T-helper 22 cell (primary cell): ENCODE measurements at places on chromosomes 7 and 10.

DNA sequence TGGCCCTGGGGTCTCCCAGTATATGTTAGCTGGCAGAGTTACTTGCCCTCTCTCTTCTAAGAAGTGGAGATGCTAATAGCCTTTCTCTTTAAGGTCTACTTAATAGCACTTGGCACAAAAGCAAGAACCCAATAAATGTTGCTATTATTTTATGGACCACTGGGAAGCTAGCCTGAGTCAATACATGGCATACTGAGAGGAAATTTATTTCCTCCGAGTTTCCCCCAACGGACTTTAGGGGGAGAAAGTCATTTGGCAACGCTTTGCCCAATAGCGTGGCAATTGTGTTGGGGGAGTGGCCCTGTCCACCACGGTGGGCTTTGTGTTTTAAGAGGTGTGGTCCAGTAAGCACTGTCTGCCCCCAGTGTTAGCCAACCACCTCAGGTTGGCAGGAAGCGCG, 87.4 kb upstream of the SMNDC1 start:
- no peak for DNase-seq

DNA sequence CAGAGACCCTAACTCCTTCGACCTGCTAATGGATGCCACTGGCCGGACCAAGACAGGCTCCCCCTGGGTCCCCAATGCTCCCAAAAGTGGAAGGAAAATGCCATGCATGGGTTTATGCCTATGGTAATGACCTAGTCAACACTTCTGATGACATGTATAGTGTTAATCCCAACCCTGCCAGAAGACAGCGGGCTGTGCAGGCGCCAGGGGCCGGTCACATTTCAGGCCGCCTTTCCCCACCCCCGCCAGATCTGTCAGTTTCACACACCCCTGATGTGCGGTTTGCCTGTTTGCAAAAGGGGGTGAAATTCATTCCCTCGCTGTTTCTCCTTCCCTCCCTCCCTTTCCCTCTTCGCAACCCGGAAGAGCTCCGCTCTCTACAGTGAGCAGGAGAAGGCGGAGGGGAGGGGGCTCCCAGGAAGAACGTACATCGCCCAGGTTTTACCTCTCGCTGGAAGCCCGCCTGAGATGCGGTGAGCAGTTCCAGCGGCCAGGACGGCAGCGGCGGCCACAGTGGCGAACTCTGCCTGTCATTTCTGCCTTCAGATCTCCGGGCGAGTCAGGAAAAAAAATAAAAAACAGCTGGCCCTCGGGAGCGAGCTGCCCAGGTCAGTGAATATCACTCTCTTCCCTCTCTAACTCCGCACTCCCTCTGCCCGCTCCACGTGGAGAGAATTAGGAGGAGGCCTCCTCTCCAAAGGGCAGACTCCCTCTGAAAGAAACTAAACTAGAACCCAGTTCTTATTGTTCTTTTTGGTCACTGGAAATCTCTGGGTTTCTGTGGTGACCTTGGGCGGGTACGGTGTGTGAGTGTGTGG, 9.4 kb upstream of the GATA3 start:
- DNase-seq, result no peak

DNA sequence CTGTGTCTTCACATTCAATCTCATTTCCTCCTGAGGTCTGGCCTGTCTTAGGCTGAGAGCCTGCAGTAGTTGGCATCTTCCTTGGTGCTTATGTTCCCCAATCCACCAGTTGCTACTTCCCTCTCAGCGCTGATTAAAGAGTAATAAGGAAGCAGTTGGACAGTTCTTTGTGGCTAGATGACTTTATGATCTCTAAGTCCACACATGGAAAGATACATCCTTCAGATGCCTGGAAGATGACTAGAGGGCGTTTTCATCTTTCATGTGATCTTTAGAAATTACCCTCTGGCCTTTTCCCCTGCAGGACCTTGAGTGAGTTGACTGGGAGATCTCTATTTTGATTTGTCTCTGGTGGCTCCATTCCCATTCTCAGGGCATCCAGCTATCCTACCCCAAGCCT, 204.5 kb downstream of the GRM3 start:
- no peak for DNase-seq

DNA sequence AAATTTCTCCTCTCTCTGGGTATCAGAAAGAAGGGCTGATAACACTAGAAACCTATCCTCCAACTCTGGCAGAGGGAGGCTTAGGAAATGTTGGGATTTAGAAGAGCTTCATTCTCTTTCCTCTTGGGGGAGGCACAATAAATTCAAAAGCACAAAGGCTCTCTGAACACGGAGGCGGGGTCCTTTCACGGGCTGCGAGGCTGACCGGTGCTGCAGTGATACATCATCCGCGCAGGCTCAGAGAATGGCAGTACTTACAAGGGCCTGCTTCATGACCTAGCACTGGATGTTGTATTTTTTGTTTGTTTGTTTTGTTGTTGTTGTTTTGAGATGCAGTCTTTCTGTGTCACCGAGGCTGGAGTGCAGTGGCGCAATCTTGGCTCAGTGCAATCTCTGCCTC, 306.2 kb downstream of the SORCS3 start:
- DNase-seq, result no peak

- DNase-seq, result no peak
Measured at GRCh38 chr7:146654048-146654447, 537.4 kb downstream of the CNTNAP2 start.

DNA sequence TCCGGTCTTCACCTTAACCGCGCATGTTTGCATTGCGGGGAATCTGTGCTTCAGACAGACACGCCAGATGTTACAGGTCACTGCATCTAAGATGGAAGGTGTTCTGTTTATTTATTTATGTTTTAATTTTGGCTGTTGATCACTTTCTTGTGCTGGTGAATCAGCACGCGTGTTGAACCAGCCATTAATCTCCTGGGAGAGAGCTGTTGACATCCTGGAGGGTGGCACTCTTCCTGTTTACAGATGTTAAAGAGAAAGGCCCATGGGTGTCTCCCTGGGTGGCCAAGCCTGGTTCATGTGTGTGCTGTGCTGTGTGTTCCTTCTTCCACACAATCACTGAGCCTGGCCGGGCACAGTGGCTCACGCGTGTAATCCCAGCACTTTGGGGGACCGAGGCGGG, 355.3 kb downstream of the PAXIP1 start:
- DNase-seq, result no peak

DNA sequence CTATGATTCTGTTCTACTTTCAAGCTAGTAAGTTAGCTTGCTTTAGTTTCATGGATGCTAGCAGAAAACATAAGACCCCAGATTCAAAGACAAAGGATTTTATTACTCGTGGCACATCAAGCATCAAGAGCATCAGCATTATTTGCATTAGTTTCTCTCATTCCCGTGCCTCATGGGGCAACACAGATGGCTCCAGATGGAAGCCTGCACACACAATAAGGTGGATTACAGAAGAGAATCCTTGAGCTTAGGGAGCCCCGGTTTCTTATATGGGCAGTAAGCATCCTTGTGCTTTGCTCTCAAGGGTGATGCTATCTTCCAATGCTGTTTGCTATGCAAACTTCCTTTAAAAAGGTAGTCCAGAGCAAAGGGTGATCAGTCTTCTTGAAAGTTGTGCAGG, 10.7 kb upstream of the CAPZA2 start:
- no peak for DNase-seq

DNA sequence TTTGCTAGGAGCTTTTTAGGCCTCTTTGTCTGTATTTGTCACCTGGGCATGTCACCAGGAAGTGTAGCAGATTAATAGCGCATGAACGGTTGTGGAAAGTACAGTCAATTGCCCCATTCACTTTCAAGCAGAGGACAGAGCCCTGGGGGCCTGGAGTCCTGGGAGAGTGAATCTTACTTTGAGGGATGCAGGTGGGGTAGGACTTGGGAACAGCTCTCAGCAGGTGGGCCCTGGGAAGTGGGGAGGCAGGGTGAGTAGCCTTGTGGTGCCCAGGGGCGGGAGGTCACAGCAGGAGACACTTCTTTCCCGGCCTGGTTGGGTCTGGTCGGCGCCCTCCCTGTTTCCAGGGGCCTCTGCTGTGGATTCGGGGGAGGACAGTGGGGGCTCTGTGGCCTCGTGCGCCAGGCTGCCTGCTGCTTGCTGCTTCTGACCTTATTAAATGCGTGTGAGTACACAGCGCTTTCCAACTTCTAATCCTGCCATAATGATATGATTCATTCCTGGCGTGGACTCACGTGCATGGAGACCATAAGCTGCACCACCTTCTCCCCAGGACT, 51.6 kb upstream of the AQP1 start:
- no peak for DNase-seq

DNA sequence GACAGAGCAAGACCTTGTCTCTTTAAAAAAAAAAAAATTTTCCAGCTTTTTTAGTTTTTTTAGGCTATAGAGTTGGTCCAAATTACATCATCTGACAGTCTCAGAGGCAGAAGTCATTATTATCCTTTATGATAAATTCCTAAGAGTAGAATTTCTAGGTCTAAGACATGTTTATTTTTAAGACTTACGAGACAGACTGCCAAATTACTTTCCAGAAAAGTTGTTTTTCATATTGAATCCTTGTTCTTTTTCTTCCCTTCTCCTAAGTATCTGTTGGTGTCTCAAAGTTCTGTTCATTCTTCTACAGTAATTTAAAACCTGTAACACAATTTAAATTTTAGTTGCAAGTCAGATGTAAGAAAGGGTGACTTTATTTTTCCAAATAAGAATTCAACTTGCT, 421.4 kb downstream of the GALNT17 start:
- DNase-seq, result no peak

DNA sequence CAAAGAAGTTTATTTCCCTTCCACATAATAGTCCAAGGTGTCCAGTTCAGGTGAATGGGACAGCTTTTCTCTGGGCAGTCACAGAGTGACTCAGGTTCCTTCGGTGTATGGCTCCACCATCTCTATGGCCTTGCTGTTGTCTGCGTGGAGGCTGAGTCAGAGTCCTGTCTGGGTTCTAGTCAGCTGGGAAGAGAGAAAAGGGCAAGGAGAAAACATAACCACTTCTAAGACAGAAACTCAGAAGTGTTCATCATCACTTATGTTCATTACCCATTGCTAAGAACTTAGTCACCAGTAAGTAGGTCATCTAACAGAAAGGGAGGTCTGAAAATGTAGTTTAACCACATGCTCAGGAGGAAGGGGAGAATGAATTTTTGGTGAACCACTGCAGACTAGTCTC, 32.4 kb upstream of the CCDC7 start:
- peak; percentile 10 for DNase-seq

DNA sequence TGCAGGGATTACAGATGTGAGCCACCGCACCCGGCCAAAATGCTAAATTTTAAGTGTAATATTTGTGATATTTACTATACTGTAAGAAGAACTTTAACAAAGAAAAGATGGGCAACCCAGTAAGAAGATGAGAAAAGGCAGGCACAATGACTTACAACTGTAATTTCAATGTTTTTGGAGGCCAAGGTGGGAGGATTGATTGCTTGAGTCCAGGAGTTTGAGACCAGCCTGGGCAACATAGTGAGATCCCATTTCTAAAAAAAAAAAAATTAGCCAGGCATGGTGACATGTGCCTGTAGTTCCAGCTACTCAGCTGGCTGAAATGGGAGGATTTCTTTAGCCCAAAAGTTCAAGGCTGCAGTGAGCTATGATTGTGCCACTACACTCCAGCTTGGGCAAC, 11.7 kb upstream of the GATAD1 start:
- no peak for DNase-seq

DNA sequence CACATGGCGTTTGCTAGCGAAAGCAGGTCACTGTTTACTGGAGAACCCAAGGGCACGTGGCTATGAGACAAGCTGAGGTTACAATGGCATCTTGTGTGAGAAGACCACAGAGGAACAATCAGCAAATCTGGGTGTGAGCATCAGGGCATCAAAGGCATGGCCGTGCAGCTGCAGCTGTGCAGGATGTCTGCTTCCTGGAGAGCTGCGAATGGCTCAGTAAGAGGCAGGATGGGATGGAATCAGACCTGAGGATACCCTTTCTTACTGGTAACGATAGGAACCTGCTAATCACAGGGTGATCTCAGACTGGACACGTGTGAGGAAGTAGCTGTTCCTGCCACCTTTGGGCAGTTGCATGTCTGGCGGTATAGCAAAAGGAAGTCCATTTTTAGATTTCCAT, 119.5 kb downstream of the RNF216 start:
- DNase-seq, result peak; percentile 17

GRCh38 chr7:137342265-137342664, 1.3 kb downstream of the PTN start:
- no peak for DNase-seq

GRCh38 chr7:42342381-42342780, 105.4 kb upstream of the GLI3 start:
- DNase-seq, result no peak

DNA sequence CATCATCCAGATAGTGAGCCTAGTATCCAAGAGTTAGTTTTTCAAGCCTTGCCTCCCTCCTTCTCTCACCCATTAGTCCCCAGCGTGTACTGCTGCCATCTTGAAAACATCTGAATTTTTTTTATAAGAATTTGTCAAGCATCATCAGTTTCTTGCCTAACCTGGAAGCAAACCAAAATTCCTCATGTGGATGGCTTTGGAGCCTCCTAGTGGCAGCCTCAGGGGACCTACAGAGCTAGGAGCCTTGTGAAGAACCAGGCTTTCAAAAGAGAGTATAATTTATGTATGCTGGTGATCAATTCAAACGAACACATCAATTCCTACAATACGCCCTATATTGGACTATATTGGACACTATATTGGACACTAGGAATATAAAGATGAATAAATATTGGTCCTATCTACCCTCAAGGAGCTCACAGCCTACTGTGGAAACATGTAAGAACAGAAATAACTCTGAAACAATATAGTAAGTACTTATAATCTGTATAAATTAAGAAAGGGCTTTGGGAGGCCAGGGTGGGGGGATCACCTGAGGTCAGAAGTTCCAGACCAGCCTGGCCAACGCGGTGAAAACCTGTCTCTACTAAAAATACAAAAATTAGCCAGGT, 63.4 kb downstream of the HPSE2 start:
- DNase-seq, result no peak

- DNase-seq, result no peak
Measured at GRCh38 chr7:157513162-157513621, 176.4 kb downstream of the DNAJB6 start.

- DNase-seq, result no peak
Measured at GRCh38 chr10:20552382-20552781, 344.7 kb downstream of the NEBL start.

DNA sequence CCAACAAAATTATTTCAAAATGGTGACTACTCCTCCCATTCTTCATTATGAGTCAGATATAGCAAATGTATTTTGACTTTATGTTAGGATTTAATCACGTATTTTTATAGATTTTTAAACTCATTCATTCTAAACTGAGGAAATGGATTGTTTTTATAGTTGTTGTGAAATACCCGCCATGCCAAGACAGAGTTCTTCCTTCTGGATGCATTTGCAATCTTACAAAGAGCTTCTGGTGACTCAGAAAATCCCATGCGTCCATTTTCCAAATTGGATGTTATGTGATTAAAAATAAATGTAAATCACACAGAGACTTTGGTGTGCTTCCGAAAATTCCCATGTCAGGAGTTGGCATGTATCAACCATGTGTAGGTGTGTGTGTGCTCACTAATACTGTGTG, 179.3 kb downstream of the TRIL start:
- DNase-seq, result no peak

- DNase-seq, result no peak
Measured at GRCh38 chr7:130274983-130275591, 8.4 kb downstream of the CPA2 start.

GRCh38 chr7:2715341-2716231, 27.6 kb downstream of the AMZ1 start:
- peak; percentile 44 for DNase-seq

- DNase-seq, result no peak
Measured at GRCh38 chr10:69685426-69685801, 55.4 kb downstream of the FAM241B start.
